RWPE1 (cell line): ENCODE measurements at places on chromosomes 1 and 21.

DNA sequence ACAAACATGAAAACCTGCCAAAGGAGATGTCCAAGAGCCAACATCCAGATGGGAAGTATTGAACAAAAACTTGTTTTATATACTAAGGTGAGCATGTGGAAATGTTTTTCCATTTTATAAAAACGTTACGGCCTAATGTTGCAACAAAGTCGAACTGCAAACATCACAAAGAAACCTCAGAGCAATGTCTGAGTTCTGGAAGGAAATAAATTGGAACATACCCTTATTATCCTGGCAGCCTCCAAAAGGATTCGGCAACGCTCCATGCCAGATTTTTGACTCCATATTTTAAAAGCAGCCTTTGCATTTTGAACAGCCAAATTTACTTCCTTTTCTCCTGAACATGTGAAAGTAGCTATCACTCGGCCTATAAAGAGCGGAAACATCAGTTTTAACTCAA, 3.3 kb downstream of the ALDH9A1 start:
- DNase-seq = no peak

- no peak for DNase-seq
Observed at GRCh38 chr1:172764378-172764777, 105.5 kb downstream of the FASLG start.

DNA sequence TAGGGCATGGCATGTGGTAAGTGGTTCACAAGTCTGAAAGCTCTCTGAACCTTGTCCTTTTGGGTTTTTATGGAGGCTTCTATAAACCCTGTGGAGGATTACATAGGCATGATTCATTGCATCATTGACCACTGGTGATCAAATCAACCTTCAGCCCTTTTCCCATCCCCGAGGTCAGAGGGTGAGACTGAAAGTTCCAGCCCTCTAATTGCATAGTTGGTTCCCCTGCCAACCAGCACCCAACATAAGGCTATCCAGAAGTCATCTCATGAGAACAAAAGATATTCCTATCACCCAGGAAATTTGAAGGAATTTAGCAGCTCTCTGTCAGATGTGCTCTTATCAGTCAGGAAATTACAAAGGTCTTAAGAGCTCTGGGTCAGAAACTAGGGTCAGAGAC, 89.5 kb upstream of the ARTN start:
- DNase-seq = no peak

DNA sequence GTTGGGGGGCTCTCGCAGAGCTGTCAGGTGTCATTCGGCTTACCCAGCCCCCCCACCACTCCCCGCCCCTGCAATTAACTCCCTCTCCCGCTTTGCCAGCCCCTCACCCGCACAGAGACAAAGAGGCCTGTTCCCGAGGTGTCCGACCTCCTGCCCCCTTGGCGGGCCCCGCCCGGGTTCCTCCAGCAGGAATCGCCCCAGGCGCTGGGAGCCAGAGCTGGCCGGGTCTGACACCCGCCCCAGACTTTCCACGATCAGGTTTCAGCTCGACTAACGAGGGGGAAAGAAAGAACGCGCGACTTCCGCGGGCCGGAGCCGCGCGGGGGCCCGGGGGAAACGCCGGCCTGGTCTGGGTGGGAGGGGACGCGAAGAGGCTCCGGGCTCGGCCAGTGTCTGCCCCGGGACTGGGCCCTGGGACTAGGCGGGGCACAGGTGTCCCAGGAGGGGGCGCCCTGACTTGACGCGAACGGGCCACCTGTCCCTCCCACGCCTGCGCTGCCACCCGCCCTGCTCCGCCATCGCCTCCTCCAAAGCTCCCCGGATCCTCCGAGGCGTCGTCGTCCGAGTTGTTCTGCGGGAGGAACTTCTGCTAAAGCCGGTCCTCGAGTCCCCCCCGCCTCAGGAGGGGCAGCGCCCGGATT, 36.4 kb upstream of the HHAT start:
- peak; percentile 52 for DNase-seq

DNA sequence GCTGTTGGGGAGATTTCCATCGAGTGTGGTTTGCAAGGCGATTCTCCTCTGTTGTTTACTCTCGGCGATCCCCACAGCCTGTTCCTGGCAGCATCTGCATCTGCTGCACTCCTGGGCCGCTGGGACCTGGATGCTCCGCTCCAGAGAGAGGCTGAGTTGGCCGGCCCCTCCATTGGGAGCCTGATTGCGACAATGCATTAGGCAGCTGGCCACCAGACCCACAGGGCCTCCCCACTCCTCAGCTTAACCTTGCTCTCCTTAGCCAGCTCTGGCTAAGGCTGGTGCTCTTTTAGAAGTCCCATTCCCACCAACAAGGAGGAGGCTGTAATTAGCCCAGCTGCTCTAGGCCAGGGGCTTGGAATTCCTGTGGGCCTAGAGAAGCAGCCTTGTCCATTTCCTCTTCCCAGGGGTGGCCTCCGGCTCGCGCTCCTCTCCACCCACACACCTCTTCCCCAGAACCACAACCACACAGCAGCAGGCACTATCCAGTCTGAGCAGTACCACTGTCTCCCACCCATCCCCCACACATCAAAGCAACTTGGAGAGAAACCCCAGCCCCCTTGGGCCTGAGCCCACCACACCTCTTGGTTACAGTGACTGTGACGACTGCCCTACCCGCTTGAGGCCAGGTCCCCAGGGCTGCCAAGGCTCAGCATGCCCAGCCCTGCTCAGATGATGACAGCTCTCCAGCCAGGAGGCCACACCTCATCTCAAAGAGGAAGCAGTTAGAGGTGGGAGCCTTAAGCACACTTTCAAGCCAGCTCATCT, 193.8 kb upstream of the EDN2 start:
- no peak for DNase-seq
